Hematopoietic multipotent progenitor cell treated with erythropoietin and hydrocortisone succinate and interleukin-3 and kit ligand, for 15 days (in vitro differentiated cells): ENCODE measurements at places on chromosomes 4 and X.

- DNase-seq = no peak
These were observed 100.4 kb downstream of the HMX1 start for GRCh38 chr4:8771258-8771590.

GRCh38 chrX:20412871-20413486 is 146.3 kb upstream of the RPS6KA3 start:
- DNase-seq = no peak

DNA sequence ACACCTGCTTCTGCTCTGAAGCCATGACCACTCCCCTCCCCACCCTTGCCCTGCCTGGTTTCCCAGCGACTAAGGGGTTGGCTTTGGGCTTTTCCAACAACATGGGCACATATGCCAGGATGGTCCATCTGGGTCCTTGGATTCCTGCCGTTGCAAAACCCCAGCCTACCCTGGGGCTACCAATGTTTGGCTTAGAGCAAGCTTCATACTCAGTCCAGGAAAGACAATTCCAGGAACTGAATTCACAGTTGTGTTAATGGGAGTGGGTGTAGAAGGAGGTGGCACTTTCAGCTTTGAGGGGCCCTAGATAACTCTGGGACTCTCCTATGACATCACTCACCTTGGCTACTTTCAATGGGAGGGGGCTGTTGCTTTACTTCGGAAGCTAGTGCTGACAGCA is 9.0 kb downstream of the FGFBP1 start:
- DNase-seq = no peak

DNA sequence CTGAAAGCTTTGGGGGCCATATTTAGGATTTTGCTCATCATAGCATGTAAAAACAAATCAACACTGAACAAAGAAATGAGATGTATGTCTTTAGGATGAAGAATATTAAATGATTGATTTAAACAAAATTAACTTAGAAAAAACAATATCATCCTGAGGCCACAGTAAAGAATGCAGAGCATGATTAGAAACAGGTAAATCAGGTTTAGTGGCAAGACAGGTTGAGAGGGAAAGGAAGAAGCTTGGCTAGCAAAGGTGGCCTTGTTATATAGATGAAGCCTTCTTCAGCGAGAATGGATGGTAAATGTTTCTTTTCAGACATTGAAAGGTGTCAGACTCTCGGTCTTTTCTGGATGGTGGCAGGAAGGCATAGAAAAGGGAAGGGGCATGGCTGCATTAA is 11.9 kb upstream of the MAGEB16 start:
- no peak for DNase-seq

DNA sequence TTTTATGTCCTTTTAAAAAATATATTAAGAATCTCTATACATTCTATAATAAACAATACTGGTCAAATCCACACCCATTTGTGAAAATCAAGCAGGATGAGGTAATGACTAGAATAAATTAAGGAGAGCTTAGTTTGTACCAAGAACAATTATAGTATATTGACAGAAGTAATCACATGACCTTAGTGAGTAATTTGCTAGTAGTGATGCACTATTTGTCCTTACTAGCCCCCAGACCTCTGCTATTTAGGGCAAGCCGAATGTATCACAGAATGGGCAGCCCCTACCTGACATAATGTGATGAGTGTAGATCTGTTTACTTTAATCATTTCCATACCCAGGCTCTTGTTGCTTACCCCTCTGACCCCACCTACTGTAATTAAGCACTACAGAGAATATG is 15.8 kb downstream of the ATP1B4 start:
- no peak for DNase-seq

DNA sequence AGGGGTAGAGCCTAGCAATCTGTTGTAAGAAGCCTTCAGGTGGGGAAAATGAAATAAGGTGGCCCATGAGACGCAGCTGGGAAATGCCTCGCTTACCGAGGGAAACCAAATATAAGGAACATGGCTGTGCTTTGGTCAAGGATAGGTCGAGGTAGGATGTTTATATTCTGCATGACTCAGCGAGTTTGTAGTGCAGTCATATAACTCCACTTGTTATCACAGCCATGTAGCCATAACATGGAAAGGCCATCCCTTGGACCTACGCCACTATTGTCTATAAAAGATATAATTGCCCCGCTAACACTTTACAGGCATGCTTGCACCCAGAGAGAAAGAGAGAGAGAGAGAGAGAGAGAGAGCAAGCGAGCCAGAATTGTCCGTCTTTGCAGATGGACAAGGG is 80.9 kb upstream of the GLRA2 start:
- DNase-seq = no peak

GRCh38 chr4:8050555-8051206 is 107.9 kb downstream of the ABLIM2 start:
- no peak for DNase-seq

DNA sequence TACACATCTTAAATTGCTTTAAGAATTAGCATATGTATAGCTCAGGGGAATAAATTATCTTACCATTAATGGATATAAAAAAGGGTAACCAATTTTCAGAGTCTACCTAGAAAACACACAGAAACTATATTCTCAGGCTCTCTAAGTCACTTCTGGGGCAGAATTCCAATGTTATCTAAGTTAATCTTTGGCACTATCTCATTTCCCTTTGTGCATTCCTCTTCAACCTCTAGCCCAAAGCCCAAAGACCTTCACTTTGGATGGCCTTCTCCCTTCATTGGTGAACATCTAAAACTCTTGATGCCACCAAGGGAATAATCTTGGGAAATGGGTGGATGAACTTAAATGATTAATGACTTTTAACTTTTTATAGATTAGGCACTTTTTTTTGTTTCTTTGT is 108.3 kb downstream of the APBB2 start:
- no peak for DNase-seq

GRCh38 chr4:139076016-139076744 is 60.6 kb downstream of the NOCT start:
- DNase-seq = no peak

DNA sequence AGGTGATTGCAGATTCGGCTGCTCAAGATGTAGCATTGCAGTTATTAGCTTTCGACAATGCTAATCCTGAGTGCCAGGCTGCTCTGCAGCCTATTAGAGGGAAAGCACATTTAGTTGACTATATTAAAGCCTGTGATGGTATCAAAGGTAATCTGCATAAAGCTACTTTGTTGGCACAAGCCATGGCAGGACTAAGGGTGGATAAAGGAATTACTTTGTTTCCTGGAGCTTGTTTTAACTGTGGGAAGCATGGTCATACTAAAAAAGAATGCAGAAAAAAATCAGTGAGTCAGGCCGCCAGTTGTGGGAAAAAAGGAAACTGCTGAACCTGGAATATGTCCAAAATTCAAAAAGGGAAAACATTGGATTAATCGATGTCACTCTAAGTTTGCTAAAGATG is 154.9 kb upstream of the TECRL start:
- DNase-seq = no peak

DNA sequence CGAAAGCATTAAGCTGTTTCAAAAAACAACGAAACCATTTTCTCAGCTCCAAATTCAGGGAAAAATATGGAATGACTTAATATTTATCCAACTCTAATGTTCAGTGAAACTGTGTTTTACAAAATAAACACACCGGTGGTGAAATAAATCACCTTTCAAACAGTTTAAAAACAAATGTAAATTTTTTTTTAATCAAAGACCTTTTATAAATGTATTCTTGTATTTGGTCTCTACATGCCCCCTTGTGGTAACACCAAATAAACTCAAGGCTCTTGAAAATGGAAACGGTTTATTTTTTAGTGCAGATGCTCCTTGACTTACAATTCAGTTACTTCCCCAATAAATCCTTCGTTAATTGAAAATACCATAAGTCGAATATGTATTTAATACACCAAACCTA is 45.8 kb upstream of the ITM2A start:
- no peak for DNase-seq

- peak; percentile 5 for DNase-seq
These were observed 40.5 kb upstream of the BMP3 start for GRCh38 chr4:80989921-80990544.

GRCh38 chr4:113587640-113588275 is 173.8 kb downstream of the CAMK2D start:
- no peak for DNase-seq

- DNase-seq = no peak
These were observed 178.4 kb upstream of the GPRIN3 start for GRCh38 chr4:89486042-89486441.

- no peak for DNase-seq
These were observed 49.3 kb upstream of the EPGN start for GRCh38 chr4:74258963-74259362.

GRCh38 chr4:72529148-72529822 is 39.7 kb downstream of the ADAMTS3 start:
- no peak for DNase-seq

DNA sequence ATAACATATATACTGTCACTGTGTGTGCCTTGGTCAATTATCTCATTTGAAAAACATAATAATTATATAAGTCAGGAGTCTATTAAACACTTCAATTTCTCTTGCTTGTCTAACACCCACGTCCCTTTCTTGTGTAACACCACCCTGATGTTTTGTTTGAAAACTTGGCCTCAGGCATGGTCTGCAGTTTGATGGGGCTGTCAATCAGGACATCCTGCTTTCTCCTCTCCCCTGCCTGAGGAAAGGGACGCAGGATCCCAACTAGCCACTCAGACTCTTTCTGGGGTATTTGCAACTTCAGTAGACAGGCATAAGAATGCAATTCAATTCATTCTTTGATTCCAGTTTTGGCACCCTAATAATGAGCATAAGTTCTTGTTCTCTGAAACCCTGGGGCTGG is 48.8 kb downstream of the DKK2 start:
- no peak for DNase-seq

GRCh38 chr4:75908555-75908954 is 6.3 kb upstream of the PPEF2 start:
- DNase-seq = no peak

DNA sequence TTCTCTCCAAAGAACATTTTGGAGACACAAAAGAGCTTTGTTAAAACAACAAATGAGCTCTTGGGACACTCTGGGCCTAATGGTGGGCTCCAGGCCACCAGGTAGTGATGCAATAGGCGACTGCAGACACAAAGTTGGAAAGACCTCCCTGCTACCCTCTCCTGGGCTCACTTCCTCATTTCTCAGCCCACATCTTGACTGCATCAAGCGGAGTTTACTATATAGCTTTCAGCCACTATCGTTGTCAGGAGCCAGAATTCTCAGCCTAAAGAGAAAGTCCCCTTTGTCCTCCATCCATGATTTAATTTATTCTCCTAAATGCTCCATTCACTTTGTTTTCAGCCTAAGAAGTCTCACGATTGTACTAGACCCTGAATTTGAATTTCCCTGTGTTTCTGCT is 114.9 kb downstream of the EFHC2 start:
- DNase-seq = no peak

GRCh38 chrX:30875957-30876356 is 13.1 kb downstream of the TAB3 start:
- DNase-seq = no peak

DNA sequence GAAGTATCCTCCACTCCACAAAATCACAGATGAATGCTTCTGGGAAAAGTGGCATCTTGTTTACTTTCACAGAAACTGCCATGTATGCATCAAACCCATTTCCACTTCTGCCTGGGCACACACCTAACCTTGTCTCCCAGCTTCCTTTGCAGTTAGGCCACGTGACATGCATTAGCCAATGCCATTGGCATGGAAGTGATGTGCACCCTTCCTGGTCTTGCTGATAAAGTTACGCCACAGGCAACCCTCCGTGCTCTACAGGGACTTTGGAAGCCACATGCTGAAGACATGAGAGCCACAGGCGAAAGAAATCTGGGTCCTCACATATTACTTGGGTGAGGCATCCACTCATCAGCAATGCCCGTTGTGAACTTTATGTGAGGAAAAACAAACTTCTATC is 123.3 kb downstream of the USP46 start:
- DNase-seq = no peak

DNA sequence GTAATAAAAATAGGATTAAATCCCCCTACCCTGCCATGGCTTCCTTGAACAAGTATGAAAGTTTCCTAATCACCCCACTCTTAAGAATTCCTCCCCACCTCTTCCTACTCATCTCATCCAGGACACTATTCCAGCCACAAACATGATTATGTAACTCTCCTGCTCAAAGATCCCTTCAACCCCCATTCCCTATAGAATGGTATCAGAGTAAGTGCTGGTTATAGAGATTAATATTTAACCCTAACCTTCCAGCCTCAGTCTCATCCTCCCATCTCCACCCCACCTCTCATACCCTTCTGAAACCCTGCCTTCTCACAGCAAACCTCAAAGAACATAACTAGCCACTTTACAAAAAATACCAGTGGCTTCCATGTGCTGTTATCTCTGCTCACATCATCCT is 155.1 kb downstream of the PPP3CA start:
- DNase-seq = no peak

DNA sequence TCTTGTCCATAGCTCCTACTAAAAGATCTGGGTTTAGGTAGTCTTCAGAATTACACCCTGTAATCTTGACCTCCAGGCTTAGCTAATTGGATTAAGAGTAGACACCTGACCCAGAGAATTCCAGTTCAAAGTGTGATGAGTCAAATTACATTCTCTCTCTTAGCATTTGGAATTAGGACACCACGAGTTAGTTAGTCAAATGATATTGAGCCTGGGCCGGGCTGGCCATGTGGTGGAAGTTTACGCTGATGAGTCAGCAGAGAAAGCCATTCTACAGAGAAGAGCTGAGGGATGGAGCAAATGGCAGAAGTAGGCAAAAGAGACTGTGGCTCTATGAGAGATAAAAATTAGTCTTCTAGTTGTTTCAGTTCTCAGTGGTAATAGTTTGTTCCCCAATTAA is 31.1 kb downstream of the CEP44 start:
- no peak for DNase-seq

DNA sequence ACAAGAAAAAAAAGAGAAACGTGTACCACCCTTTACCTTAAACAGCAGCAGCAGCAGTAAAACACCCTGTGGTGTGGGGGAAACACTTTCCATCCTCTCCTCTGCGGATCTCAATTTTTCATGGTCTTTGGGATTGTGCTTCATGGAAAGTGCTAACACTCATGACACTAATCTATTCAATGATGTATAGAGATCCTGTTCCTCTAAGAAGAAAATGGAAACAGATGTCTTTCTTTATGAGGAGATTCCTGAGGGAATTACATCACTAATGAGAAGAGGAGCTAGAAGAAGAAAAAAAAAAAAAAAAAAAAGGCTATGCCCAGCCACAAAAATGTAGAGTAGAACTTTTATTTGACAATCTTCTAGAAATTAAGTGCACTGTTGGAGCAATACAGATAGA is 62.9 kb upstream of the NDST3 start:
- no peak for DNase-seq

GRCh38 chrX:150990910-150991309 is 7.8 kb downstream of the HMGB3 start:
- no peak for DNase-seq

DNA sequence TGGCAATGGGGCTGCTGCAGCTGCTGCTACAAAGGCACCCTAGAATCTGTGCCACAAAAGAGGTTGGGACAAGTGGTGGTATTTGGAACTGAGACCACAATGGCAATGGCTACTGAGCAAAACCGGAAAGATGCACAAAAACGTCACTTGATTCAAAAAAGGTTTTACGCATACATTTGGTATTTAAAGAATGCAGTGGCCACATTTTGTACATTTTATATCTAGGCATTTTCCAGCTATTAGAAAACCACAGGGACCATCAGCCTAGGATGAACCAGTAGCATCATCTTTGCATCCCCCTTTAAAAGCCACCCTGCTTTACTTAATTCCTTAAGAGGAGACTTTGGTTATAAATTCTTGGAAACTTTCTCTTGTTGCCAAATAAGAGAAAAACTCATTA is 104.8 kb upstream of the CXCL13 start:
- no peak for DNase-seq
